ENCODE measurements at places on chromosomes 3 and 15.
A peak's percentile ranks its signal among the peaks of the same experiment; 100 is the strongest.

GRCh38 chr3:186998937-186999368 is 68.6 kb downstream of the ST6GAL1 start:
- no peak for DNase-seq

- no peak for DNase-seq
These were observed 428.3 kb upstream of the RASGRP1 start for GRCh38 chr15:38992930-38993329.

DNA sequence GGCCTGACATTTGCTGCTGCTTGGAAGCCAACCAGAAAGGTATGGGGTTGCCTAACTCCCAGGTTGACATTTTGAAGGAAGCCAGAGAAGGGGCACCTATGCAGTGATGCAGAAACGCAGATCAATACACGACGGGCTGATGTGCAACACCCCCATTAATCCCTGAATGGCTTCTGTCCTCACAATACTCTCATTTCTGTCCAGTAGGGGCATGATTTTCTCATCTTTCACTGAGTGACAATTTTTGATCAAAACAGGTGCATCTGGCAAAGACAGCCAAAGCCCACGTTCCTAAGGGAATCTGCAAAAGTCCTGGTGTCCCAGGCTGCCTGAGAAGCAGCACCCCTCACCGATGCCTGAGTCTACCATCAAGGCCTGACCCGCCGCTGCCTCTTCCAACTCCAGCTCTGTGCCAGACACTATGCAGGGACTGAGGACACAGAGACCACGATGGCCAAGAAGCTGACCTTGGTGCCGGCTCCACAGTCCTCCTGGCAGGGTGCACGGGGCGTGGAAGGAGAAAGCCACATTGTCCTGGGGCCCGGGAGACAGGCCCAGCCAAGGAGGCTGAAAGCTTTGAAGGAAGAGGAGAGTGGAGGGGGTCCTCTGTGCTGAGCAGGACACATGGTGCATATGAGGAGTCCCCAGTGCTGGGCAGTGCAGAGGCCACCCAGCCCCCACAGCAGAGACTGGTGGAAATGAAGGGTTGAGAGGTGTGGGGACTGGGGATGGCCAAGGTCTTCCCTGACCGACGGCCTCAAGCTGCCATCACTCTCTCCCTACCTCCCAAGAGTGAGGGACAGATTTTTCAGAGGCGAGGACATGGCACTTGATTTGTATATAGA is 159.6 kb downstream of the NUP210 start:
- no peak for DNase-seq

DNA sequence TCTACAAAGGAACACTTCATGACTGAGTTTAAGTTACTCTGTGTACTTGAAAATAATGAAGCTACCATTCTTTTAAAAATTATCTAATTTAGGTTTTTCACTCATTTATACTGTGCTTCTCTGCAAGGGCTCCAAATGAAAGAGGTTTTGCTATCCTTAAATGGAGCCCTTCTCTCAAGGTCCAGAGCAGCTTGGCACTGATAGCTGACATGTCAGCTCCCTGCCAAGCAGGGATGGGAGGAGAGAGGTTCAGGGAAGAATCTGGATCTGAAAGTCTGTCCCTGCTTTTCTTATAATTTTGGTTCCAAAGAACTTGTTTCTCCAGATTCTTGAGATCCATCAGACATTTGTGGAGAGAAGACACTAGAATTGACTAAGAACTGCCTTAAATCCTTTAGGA is 39.1 kb downstream of the MRPS11 start:
- DNase-seq, result no peak

DNA sequence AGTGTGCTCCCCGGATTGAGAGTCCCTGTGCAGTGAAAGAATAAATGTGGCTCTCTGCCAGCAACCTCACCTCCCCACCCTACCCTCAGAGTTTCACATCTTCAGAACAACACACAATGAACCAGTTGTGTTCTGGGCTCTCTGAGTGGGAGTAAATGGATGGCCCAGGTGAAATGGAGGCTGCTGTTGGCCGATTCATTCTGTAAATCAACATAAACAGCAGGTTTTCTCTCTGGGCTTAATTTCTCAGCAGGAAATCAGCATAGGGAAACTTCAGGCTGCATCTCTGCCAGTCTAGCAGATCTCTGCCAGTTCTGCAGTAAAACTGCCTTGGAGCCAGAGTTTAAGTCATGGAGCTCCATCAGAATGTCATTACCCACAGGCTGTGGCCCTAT is 54.6 kb upstream of the FURIN start:
- no peak for DNase-seq

DNA sequence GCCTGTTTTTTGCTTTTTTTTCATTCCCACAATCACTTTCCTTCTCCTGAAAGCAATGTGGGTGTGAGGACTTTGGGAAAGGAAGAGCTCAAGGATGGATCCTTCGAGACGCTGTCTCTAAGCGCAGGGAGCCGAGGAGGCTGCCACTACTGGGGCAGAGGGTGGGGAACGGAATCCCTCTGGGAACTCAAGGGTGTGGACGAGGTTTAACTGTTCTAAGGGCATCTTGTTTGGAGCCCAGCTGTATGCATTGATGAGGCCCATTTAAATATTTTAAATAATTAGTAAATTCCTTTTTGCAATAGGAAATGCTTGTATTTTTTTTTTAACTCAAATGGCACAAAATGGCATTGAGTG is 124.4 kb upstream of the MEF2A start:
- no peak for DNase-seq

DNA sequence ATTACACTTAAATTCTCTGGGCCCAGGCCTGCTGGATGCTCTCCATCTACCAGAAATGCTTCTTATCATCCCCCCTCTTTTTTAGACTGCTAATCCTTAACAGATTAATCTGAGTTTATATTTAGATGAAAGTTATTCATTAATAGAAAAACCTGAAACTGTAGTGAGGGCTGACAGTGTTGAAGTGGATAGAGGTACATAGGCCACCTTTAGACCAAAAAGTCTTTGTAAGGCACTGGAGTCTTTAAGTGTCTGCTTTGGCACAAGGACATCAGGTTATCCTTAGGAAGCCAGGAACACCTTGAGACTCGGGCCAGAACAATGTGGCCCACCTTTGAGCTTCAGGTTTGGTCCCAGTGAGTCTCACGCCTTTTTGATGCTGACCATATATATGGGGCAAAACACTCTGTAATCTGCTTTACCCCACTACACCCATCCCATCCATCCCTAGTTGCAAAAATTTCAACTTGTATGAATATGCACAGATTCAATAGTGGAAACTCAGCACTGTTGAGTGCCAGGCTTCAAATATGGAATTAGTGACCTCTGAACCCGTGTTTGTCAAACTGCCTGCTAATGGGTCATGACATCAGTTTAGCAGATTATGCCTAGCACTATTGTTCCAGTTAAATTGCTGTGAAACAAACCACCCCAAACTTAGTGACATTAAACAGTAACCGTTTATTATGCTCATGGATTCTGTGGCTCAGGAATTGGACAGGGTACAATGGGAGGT is 44.0 kb downstream of the PDE8A start:
- no peak for DNase-seq

- no peak for DNase-seq
These were observed 6.7 kb downstream of the CGNL1 start for GRCh38 chr15:57382969-57383368.

DNA sequence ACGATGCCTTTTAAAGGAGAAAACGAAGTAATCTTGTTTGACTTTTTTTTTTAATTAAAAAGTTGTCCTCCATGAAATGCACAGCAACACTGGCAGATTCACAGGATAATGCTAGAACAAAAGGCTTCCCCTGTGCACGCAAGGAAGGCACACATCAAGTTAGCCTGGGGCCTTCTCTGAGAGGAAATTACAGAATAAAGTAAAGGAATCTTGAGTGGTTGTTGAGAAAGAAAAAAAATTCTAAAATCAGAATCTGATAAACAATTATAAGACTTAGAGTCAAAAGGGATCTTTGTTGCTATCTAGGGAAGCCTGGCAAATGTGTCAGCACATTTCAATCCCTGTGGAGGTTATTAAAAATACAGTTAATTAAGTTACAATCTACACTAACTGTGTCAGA is 946.0 kb downstream of the IGSF11 start:
- no peak for DNase-seq

DNA sequence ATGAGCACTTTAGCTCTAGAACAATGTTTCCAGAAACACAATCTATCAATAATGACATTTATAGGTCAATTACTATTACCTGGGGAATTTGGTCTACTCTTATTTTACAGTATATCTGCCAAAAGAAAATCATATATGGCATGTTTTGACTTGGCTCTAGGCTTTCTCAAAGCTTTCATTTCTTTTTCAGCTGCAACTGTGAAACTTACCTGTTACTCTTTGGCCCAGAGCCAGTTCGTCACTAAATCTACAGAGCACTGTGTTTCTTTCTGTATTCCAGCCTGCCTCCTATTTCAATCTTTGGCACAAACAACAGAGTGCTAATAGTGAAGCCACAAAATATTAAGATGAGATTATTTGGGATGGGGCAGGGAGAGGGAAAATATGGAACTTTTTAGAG is 76.0 kb downstream of the P2RY1 start:
- DNase-seq, result no peak

GRCh38 chr3:195147649-195148080 is 123.3 kb downstream of the XXYLT1 start:
- no peak for DNase-seq

GRCh38 chr3:19254189-19254588 is 105.9 kb downstream of the KCNH8 start:
- DNase-seq, result peak; percentile 32

- DNase-seq, result no peak
These were observed 42.5 kb upstream of the ANKRD34C start for GRCh38 chr15:79240036-79240435.

- DNase-seq, result no peak
These were observed 76.0 kb downstream of the PTPRG start for GRCh38 chr3:61637088-61638051.

GRCh38 chr3:131597816-131598215 is 95.0 kb upstream of the MRPL3 start:
- no peak for DNase-seq

- no peak for DNase-seq
These were observed 8.8 kb upstream of the NPHP3 start for GRCh38 chr3:132730891-132731580.

GRCh38 chr3:186365202-186365974 is 3.4 kb upstream of the DGKG start:
- no peak for DNase-seq

- no peak for DNase-seq
These were observed 22.8 kb downstream of the EMC7 start for GRCh38 chr15:34078900-34079299.

GRCh38 chr3:10232137-10232536 is 16.1 kb upstream of the TATDN2 start:
- DNase-seq, result no peak

DNA sequence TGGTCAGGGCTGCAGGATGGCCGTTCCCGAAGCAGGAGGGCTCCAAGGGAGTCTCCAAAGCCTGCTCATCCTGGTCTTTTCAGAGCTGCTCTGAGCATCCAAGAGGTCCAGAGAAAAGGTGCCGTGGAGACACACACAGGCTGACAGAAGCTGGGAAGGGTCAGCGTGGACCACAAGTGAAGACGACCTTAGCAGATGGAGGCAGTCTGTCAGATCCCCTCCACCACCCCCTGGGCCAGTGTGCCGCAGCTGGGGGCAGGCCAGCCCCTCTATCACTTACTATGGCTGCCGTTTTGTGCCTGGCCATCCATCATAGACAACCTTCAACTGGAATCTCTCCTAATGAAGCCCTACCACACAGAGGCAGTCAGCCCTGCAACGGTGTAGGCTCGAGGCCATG is 335.1 kb upstream of the RGMA start:
- DNase-seq, result no peak

DNA sequence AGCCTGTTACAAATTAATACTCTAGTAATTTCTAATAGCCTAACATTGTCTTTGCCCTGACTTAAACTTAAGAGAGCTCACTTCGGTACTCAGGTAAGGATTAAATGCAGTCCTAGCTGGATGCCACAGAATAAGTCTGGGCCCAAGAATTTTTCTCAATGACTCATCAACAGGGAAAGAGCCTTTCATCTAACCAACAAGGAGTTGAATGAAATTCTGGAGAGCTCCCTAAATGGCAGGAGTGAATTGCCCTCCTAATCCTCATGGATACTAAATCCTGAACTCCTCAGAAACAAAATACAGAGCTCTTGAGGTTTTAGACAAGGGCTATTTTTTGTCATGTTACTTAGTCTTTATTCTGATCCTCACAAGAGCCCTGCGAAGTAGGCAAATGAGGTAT is 159.5 kb downstream of the PLCH1 start:
- no peak for DNase-seq

- no peak for DNase-seq
These were observed 11.8 kb upstream of the FBXO22 start for GRCh38 chr15:75891895-75892294.

- DNase-seq, result no peak
These were observed 36.3 kb upstream of the HERC1 start for GRCh38 chr15:63870043-63870394.

- peak; percentile 17 for DNase-seq
These were observed 24.6 kb upstream of the SLC6A6 start for GRCh38 chr3:14377838-14378169.

GRCh38 chr3:171384101-171384891 is 75.9 kb downstream of the TNIK start:
- DNase-seq, result no peak

DNA sequence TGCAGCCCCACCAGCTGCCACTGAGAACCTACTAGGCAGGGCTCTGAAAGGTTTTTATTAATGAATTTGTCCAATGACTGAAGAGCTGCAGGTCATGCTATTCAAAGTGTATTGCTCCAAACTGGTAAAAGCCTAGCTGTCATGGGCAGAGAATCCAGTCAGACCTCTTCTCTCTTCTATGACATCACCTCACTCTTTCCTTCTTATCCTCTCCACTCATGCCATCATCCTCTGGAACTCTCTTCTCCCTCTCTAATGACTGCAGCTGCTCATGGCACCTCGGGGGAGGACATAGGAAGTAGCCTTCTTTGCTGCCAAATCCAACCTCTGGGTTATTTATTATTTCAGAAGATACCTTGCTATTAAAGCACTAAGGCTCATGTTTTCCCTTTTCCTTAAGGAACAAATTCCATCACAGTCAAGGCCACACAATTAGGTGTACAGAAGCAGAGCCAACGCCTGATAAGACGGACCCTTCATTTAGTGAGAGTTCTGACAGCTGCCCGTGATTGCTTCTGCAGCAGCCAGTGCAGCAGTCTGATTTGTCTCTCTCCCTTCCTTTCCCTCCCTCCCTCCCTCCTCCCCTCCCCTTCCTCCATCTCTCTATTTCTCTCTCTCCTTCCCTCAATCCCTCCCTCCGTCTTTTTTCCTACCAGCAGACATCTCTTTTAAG is 87.0 kb upstream of the ONECUT1 start:
- no peak for DNase-seq

DNA sequence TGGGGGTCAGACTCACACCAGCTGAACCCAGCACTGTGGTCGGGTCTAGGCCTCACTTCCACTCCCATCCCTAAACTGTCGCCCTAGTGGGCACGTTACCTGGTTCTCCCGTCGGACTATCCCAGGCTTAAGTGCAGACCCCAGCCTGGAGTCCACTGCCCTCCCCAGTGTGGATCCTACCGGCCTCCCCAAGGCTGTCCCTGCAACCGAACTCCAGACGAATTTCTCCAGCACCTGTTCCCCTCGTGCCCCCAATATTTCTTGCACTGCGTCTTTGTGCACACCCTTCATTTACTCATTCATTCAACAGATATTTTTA is 26.5 kb downstream of the SLC41A3 start:
- no peak for DNase-seq

GRCh38 chr15:60006203-60006862 is 2.2 kb downstream of the FOXB1 start:
- peak; percentile 91 for DNase-seq

GRCh38 chr15:78651930-78652615 is 11.1 kb upstream of the CHRNB4 start:
- no peak for DNase-seq

Measured in DND-41 (cell line).